Islet precursor cell (in vitro differentiated cells): ENCODE measurements at places on chromosomes 7 and 10.

GRCh38 chr7:40598915-40599314 lies 464.1 kb downstream of the SUGCT start:
- no peak for DNase-seq

GRCh38 chr10:117240621-117241529 lies at the start of gene SLC18A2:
SLC18A2 (plus strand) TSS chr10:117241114; CDS start chr10:117241694, 580 bp downstream.
- no peak for DNase-seq

DNA sequence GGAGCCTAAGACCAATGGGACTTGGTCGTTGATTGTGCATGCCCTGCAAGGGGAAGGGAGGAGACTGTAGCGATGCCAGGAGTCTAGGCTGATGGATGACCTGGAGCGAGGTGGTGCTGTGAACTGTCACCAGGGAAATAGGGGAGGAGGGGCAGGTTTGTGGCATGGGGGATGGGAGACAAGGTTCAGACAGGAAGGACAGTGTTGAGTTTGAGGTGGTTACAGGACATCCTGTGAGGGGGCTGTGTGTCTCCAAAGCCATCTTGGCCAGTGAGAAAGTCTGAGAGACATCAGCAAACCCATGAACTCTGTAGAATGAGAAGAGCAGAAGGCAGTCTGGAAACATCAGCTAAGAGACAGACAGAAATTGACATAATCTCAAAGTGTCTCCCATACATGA lies 38.5 kb upstream of the KDM7A start:
- DNase-seq: no peak

DNA sequence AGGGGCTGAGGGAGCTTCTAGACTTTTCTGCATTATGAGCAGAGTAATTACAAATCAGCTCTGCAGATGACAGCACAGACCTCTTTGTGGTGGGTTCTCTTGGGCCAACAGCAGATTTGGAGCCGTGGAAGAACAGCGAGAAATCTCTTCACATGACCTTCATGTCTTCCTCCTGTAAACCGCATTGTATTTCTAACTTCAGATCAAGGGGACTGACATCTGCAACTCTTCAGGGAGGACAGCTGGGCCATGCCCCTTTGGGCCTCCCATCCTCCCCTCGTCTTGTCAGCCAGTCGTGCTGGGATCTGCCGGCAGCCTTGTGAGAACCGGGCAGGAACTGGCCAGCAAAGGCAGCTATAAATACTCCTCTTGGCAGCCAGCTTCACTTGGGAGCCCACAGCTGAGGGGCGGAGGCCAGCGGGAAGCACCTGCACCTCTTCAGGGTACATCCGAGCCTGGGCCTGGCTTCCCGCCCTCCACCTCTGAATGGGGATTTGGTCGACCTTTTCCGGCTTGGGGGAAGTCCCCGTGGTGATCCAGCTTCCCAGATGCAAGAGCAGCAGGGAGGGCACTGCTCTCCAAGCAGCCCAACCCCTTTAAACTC lies 54.7 kb downstream of the STEAP1B start:
- DNase-seq: no peak

DNA sequence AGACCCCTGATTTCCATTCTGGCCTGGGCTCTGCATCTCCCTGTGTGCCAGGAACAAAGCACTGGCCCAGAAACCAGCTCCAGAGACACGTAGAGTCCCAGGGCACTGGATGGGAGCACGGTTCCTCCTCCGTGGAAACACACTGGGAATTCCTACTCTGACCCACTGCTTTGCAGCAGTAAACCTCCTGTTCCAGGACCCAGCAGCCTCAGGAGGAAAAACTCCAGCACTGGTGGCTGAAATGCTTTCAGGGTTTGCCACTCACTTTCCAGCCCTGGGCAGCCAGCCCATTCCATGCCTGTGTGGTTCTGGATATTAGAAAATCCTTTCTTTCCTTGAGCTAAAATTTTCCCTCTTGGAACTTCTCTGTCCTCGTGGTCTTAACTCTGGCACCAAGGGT lies 58.0 kb downstream of the FAM171A1 start:
- no peak for DNase-seq

DNA sequence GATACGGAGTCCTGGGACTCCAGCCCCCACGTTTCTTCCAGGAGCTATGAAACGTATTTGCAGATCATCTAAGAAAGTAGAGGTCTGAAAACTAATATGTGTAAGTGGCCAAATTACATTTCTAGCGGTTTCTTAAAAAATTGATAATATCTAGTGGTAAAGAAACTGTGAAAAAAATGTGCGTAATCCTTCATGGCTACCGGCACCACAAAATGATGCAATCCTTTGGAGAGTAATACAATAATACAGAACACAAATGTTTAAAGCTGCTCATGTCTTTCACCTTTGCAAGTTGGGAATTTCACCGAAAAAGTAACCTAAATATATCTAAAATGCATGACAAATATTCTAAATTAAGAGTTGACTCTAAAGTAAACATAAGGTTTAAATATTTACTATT lies 742.1 kb downstream of the GRID1 start:
- DNase-seq: no peak

DNA sequence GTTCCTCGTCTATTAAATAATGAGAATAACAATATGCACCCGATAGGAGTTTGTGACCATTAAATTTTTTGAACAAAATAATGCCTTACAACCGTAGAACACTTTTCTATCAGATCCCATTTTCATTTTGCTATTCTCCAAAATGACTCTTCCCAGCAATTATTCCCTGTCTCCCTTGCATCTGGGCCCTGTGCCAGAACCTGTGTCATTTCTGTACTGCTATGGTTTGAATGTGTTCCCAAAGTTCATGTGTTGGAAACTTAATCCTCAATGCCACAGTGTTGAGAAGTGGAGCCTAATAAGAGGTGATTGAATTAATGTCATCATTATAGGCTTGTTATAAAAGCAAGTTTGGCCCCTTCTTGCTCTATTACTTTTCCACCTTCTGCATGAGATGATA lies 33.2 kb upstream of the SMNDC1 start:
- DNase-seq: no peak

- no peak for DNase-seq
Observed at GRCh38 chr10:8460626-8461025, 406.1 kb downstream of the GATA3 start.

GRCh38 chr7:26688936-26689506 lies 175.4 kb downstream of the SKAP2 start:
- no peak for DNase-seq

- no peak for DNase-seq
Observed at GRCh38 chr7:111126987-111127386, 36.1 kb downstream of the LRRN3 start.

DNA sequence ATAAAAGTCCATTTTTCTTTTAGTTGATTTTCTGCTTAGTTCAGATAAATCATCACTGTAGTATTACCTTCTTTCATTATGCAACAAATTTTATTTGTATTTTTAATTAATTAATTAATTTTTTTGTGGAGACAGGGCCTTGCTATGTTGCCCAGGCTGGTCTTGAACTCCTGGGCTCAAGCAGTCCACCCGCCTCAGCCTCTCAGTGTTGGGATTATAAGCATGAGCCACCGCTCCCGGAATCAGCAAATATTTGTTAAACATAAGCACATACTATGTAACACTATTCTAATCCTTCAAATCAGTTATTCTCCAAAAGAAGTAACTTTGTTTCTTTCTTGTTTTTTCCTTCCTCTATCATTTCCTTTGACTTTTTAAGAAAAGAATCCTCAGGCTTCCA lies 584.8 kb upstream of the ANKRD30A start:
- DNase-seq: no peak

DNA sequence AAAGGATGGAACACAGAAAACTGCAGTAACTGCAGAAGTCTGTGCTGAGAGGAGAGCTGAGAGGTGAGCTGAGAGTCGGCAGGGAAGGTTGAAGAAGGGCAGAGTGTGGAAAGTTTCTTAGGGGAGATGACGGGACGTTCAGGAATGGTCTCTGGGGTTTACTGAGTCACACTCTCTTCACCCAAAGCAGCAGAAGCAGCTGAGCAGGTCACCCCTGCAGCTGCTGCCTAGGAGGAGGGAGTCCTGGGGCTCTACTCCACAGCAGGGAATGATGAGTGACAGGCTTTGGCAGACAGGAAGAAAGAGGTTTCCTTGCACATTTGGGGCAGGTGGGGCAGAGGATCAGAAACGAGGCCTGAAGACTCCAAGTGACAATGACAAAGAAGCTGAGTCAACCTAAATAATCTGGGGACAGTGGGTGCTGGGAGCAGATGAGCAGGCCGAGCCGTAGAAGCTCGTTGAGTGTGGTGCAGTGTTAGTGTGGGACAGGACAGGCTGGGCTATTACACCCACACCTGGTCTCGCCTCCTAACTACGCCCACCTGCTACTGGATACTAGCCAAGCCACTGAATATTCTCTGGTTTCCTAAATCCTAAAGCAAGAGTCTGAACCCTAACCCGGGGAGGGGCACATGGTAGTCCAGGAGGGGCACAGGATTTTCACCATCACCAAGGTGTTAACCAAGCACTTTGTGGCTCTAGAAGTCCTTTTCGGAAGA lies 24.9 kb downstream of the BEND7 start:
- DNase-seq: no peak

- DNase-seq: no peak
Observed at GRCh38 chr10:71567006-71567405, 152.6 kb downstream of the C10orf105 start.

DNA sequence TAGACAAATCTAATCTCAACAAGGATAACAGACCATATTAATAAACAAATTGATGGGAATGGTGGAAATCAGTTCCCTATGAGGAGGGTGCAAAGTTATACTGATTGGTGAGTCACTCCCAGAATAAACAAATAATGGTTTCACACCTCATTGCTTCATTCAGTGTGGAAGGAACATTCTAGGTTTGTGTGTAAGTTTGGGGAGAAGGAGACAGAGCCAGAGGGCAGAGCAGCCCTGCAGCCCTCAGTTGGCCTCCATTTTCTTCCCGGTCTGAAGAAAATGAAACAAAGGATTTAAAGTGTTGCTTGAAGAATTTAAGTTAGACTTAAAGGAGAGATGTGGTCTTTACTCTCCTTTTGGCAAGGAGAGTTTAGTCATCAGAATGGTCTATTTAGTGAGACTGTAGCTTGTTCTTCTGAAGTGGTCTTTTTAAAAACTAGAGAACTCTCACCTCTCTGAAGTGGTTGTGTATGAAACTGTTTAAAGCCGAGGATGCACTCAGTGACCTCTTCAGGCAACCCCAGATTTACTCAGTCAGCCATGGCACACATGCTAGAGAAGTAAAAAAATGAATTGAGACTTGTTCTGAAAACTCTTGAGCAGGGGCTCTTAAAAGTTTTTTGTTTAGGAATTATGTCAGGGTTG lies 27.2 kb downstream of the IKZF1 start:
- DNase-seq: no peak

DNA sequence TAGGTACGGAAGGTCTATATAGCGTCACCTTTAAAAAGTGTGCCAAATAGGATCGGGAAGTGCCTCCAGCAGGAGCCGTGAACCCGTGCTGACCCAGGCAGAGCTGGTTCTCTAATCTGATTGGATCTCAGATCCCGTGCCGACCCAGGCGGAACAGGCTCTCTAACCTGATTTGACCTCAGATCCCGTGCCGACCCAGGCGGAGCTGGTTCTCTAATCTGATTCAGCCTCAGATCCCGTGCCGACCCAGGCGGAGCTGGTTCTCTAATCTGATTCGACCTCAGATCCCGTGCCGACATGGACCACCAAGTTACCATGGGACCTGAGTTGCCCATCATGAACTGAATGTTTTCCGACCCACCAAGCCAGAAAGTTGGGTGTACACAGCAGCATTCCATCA lies 463.9 kb downstream of the PTPRN2 start:
- no peak for DNase-seq

DNA sequence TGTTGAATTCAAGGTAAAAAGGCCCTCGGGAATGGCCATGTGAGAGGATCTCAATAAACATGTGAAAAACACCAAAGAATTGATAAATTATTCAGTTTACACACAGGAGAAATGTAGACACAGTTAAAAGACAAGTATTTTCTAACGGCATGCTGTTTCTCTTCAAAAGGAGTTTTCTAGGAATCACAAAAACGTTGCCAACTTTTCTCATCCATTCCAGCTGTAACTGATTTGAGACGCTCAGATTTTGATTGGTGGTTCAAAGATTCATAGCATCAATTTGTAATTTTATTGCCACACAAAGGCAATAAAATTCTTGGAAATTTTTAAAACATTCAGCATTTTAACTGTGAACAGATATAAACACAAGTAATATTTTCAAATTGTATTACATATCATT lies 384.9 kb upstream of the PFKP start:
- DNase-seq: no peak

- DNase-seq: peak; percentile 75
Observed at GRCh38 chr10:122054048-122055025, 65.4 kb downstream of the TACC2 start.

DNA sequence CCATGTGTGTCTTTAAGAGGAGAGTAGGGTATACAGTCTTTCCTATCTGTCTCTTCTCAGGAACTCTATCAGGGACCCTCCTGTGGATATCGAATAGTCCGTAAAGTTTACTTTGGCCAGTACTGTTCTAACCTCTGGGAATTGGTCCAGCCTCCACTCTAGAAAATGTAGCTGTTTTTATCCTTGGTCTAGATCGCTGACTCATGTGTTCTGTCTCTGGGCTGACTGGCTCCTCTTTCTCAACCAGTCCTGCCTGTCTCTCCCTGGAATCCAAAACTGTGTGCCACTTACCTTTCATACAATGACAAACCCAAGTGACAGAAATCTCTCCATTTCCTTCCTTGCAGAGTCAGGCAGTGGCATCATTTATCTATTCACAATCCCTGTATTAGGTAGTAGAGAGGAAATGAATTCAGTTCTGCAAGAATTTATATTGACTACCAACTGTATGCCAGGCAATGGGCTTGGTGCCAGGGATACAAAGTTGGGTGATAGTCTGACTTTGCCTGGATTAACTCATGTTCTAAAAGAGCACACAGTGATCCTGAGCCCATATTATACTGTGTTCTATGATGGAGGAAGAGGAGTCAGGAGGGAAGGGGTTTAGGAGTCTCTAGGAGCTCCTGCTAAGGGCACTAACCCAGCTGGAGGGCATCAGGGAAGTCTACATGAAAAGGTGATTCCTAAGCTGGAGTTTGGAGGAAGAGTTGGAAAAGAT lies 232.7 kb downstream of the LRMDA start:
- DNase-seq: no peak

- peak; percentile 54 for DNase-seq
Observed at GRCh38 chr10:21509341-21510240, 15.9 kb downstream of the SKIDA1 start.

DNA sequence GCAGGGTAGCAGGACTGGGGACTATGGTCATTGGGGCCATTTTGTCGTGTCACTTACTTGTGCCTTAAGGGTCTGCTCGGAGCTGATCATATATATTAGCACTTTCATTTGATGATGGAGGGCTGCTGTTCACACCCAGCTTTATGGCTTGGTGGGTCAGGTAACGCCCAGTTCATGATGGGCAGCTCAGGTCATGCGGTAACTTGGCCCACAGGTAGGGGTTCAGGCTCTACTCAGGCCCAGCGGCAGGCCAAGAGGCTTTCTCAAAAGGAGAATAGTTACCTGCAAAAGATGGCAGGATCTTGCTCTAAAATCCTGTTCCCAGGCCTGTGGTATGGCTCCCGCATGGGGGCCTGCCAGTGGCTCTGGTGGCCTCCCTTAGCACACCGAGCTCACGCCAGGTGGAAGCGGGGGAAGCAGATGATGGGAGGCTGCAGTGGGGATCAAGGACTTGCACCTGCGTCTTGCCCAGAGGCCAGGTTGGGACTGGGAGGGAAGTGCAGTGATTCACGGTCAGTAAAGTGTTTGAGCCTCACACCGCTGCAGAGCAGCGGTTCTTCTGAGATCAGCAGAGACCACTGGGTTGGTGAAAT lies 109.5 kb downstream of the ADCY1 start:
- DNase-seq: no peak

- no peak for DNase-seq
Observed at GRCh38 chr10:21060626-21061025, 163.5 kb upstream of the NEBL start.

- no peak for DNase-seq
Observed at GRCh38 chr7:23004247-23004520, 9.7 kb downstream of the HYCC1 start.
